Adipocyte (in vitro differentiated cells): ENCODE measurements at places on chromosomes 5 and 9.

GRCh38 chr5:145111420-145111819, 723.7 kb downstream of the PRELID2 start:
- DNase-seq = no peak

DNA sequence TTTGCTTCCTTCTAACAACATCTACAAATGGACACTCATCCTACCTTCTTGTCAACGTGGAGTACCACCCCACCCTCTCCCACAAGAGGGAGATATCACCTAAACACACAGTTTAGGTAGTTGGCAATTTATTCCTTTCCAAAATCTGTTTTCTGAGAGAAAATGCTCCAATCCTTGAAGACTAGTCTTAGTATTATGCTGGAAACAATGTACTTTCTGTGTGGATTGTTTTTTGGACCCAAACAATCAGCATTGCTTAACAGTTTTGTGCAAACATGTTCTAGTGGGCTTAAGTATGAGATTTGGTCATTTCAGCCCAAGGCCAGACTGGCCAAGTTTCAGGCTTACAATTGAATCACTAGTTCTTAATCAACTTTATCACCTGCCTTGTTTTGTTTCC, 359.1 kb downstream of the ARHGEF28 start:
- peak; percentile 45 for DNase-seq

- DNase-seq = peak; percentile 26
Measured at GRCh38 chr5:141477044-141477575, 1.3 kb downstream of the PCDHGC3 start.

DNA sequence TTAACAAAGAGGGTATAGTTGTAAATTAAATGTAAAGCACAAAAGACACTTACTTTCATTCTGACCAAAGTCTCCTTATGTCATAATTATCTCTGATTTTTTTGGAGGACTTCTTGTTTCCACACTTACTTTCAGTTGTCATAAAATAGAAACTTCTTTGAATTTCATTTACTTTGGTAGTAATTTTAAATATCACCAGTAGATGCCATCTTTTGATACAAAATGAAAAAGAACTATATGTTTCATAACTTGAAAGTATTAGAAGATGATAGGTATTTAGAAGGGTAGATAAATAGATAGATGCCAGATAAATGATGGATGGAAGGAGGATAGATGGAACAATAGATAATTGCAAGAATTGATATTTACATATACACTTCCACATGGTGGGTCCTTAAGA, 1865.3 kb upstream of the CDH9 start:
- no peak for DNase-seq

- no peak for DNase-seq
Measured at GRCh38 chr5:10699987-10700386, 61.0 kb downstream of the DAP start.

- no peak for DNase-seq
Measured at GRCh38 chr9:100679834-100680233, 102.0 kb downstream of the CAVIN4 start.

DNA sequence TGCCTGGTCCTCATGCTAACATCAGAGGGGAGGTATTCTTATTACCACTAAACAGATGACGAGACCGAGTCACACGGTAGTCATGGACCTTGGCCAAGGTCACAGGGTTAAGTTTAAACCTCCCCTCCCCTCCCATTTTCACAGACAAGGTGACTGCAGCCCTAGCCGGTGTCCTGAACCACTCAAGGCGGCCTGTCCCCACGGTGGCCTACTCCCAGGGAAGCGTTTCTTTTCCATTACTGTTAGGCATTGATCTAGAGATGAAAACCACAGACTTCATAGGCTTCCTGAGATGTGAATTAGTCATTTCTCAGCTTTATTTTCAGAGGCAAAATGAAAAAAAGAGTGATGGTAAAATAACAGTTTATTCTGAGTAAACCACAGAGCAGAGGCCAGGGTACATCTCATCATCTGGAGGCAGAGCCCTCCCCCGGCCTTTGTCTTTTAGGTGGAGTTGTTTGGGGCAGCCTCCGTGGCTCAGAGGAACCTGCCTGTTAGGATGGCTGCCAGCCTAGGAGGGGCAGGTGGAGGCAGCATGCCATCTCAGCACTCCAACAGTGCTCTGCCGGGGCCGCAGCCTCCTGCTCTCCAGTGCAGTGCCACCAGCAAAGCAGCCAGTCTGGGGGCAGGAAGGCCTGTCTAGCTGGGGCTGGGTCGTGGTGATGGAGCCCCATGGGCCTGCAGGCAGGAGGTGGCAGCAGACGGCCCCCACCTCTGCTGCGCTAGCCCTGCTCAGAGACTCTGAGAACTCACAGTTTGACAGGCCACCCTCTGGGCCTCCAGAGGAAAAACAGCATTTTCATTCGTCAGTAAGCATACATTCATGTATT, 71.2 kb downstream of the RAPGEF1 start:
- peak; percentile 43 for DNase-seq

- DNase-seq = no peak
Measured at GRCh38 chr9:85895685-85896084, 45.3 kb upstream of the NAA35 start.

GRCh38 chr5:35861718-35862117, 5.0 kb downstream of the IL7R start:
- no peak for DNase-seq

GRCh38 chr9:6461619-6462018, 48.6 kb downstream of the UHRF2 start:
- DNase-seq = no peak

DNA sequence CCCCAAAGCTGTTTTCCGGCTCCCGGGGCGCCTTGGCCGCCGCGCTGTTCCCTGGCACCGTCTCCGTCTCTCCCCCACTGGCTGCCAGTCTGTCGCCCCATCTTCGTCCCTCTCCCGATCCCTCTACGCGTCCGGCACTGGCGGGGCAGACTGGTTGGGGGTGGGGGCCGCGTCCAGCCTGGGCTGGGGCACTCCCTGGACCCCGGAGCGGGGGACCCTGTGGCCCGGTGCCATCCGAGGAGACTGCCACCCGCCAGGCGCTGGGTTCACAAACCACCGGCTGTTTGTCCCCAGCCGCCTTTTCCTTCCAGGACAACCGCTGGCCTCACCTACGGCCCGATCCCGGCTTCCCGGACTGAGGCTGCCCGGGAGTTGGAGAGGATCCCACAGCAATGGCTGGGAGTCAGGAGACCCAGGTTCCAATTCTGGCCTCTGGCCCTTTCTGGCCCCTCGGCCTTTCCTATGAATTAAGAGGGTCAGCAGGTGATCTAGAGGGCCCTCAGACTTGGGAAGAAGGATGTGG, 1.0 kb upstream of the FIBCD1 start:
- DNase-seq = no peak

DNA sequence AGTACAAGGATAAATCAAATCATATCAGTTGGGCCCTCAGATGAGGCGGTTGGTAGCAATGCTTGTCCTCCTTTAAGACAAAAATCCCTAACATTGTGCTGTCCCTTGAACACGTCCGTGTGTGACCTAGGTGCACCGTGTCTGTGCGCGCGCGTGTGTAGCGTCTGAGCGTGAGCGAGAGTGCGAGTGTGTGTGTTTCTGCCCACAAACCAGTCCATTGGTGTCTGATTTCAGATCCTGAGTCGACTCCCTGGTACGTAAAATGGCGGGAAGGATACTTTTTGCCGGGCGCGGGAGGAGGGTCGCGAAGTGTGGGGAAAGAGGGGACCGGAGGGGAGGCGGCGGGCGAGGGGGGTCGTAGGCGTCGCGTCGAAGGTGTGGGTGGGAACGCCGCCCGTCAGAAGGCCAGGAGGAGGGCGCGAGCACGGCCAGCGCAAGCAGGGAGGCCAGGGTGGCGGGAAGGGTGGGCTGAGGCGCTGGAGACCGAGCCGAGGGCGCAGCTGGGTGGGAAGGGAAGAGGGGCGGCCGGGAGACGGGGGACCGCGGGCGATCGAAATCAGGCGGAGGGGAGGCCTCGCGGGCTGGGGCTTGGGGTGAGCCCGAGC, 8.9 kb downstream of the OTP start:
- DNase-seq = no peak

- peak; percentile 56 for DNase-seq
Measured at GRCh38 chr5:95731571-95732554, 727 bp downstream of the RHOBTB3 start.

DNA sequence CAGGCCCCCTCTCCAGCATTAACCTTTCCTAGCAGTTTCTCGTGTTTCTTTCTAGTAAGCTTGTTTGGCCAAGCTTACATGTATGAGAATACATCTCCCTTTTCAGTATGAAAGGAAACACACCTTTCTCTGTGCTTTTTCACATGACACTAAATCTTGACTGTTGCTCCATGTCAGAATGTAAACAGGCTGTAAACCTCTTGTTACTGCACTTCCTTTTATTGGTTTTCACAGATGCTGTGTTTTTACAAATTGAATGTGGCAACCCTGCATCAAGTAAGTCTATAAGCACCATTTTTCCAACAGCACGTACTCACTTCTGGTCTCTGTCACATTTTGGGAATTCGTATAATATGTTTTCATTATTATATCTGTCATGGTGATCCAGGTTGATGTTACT, 2.2 kb upstream of the CANX start:
- no peak for DNase-seq

- no peak for DNase-seq
Measured at GRCh38 chr5:141003791-141004611, 37.7 kb downstream of the PCDHAC2 start.

DNA sequence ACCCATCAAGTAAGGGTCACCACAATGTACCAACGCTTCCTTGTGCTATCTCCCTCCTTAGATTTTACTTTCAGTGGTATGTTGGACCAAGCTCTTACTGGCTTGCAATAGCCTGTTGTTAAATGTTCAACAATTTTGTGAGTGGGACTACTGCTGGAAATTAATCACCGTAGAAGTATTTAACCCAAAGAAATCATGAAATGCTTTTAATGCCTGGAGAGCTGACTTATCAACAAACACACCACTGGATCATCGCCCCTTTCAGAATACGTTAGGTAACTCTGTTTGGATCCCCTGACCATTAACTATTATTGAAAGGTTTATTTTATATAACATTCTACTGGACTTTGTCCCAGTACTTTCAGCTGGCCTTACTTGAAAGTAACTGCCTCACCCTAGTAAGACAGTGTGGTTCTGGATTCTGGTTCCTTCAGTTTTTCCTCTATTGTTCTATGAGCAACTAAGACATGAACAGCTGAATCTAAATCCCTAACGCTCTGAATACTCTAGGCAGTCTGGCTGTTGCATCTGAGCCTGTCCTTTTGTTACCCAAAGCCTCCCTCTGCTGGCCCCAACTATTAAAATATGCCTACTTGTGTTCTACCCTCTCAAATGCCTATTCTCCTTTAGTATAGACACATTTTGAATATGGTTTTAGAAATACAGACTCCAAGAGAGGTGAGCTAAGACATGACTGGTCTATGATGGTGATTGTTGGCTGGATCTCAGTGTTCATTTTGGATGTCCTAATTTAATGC, 1203.4 kb upstream of the DMAC1 start:
- DNase-seq = no peak

DNA sequence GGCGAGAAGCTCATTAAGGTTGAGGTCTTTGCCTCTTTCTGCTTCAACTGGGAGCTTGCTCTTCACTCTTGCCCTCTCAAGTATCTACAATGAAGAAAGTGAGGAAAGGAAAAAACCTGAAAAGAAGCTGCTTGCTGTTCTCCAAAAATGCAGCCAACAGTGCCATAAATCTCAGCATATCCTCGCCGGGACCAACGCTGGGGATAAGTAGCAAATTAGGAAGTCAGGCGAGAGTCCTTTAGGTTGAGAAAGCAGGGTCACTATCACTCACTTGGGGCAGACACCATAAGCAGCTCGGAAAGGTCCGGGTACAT, 399 bp downstream of the NUP155 start:
- no peak for DNase-seq

GRCh38 chr9:84512493-84512892, 157.0 kb upstream of the NTRK2 start:
- no peak for DNase-seq

GRCh38 chr5:83503662-83504061, 32.1 kb downstream of the VCAN start:
- DNase-seq = peak; percentile 53

DNA sequence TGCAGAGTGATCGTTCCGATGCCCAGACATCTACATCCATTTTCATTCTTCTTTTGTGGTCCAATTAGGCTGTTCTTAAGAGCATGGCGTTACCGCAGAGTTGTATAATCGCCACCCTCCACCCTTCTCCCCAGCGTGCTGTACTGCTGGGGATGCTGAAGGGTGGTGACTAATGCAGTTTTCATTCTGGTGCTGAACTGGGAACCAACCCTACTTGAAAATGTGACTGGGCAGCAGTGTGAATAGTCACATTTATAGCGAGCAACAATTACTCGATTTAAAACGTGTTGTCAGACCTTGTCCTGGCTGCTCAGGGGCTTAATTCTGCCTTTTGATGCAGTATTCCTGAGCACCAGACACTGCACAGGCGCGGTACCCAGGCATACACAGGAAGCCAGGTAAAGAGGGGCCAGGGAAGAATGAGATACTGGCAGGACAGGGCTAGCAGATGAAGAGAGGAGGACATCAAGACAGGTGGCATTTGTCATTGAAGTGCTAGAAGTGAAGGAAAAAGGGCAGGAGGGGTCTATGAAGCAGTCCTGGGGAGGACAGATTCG, 719 bp upstream of the ISCA1 start:
- DNase-seq = peak; percentile 66

DNA sequence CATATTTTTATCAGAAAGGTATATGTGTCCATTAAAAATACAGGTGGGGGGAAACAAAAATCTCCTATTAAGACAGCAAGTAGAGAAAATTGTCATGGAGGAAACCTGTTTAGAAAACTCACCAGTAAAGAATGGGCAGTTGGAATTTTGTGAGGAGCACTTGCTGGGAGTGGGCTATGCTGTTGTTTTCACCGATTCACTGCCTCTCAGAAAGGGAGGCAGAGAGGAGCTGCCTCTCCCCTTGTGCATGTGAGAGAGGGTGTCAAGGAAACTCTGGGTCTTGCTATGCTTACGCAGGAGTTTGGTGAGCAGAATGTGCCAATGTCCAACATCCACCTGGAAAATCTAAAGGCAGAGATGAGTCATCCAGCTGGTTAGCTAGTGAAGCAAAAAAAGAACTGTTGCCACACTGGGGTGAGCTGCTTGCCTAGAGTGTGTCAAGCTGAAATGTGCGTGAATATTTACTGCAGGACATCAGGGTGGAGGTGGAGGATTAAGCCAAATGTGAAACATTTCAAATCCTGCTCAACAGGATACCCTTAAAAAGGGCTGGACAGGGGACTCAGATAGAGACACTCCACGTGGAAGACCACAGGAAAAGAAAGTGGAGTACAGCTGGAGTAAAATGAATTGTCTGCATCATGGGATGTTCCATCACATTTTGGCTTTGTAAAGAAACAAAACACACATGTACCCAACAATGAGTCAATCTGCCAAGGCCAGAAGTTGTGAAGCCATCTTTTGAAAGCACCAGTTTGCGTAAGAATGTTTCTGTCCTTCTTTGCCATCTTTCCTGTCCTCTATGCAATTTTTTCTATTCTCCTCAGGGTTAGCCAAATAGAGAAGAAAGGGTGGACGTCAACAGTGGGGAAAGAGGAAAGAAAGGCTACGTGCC, 449.7 kb upstream of the MPDZ start:
- no peak for DNase-seq

- DNase-seq = no peak
Measured at GRCh38 chr5:114153833-114154232, 208.0 kb upstream of the KCNN2 start.

DNA sequence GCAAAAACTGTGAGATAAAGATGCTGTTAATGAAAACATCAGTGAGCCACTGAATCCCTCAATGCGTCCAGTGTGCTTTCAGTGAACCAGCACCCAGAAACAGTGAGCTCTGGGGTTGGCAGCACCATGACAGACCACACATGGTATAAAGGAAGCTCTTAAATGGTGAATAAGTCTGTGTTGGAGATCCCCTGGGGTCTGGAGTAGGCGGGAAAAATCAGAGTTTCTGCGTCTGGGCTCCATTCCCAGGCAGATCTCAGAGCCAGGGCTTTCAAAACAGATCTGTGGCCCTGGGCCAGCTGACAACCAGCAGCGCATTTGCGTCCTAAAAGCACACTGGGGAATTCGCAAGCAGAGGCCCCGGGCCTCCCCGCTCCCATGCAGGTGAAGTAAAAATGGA, 233.5 kb downstream of the FRMD3 start:
- peak; percentile 58 for DNase-seq
